ENCODE measurements at places on chromosomes 12 and 14.
A peak's percentile ranks its signal among the peaks of the same experiment; 100 is the strongest.

- DNase-seq: no peak
Observed at GRCh38 chr14:63011623-63012022, 33.6 kb downstream of the KCNH5 start.

DNA sequence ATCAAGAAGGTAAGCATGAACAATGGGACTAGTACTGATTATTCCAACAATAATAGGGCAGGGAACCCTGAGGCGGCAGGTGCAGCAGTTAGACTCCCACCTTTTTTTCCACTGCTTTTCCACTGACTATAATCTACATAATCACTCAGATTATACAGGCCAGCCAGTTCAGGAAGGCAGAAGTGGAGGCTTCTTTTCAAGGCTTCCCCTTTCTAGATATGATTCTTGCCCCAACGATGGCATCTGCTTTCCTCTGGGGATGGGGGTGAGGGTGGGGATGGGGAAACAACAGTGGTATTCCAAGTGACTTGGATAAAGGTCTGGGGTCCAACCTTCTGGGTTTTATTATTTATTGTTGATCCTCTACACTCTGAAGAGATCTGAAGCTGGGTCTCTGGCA, 331 bp downstream of the NCKAP1L start:
- no peak for DNase-seq

DNA sequence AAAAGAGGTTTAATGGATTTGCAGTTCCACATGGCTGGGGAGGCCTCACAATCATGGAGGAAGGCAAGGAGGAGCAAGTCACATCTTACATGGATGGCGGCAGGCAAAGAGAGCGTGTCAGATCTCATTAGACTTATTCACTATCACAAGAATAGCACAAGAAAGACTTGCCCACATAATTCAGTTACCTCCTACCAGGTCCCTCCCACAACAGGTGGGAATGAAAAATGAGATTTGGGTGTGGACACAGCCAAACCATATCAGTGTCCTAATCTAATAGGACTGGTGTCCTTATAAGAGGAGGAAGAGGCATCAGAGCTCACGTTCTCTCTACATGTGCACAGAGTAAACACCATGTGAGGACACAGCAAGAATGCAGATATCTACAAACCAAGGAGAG, 25.9 kb downstream of the DYRK2 start:
- DNase-seq: no peak

DNA sequence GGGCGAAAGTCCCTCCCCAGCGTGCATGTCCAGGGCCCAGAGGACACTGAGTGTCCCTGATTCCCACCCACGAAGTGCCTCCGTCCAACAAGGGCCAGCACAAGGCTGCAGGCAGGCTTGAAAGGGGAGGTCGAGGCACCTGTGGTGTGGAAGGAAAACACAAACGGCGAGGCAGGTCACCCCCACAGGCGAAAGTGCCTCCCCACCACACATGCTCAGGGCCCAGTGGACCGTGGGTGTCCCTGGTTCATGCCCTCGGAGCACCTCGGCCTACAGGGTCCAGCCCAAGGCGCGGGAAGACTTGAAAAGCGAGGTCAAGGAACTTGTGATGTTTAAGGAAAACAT, 370.4 kb downstream of the ALG10 start:
- DNase-seq: no peak

DNA sequence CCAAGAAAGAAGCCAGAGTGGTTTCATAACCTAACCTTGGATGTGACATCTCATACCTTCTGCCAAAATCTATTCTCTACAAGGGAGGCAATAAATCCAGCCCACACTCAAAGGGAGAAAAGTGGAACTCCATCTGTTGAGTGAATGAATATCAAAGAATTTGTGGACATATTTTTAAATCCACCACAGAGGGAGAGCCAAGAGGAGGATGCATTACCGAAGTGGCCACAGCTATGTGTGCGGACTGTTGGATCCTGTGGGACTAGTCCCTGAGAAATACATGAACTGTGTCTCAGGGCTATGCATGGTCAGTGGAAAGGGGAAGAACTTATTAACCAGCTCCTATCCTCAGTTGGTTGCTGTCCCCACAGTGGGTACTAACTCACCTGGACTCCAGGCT, 273.9 kb downstream of the NUAK1 start:
- no peak for DNase-seq

- no peak for DNase-seq
Observed at GRCh38 chr12:32854097-32854496, 42.5 kb downstream of the PKP2 start.

DNA sequence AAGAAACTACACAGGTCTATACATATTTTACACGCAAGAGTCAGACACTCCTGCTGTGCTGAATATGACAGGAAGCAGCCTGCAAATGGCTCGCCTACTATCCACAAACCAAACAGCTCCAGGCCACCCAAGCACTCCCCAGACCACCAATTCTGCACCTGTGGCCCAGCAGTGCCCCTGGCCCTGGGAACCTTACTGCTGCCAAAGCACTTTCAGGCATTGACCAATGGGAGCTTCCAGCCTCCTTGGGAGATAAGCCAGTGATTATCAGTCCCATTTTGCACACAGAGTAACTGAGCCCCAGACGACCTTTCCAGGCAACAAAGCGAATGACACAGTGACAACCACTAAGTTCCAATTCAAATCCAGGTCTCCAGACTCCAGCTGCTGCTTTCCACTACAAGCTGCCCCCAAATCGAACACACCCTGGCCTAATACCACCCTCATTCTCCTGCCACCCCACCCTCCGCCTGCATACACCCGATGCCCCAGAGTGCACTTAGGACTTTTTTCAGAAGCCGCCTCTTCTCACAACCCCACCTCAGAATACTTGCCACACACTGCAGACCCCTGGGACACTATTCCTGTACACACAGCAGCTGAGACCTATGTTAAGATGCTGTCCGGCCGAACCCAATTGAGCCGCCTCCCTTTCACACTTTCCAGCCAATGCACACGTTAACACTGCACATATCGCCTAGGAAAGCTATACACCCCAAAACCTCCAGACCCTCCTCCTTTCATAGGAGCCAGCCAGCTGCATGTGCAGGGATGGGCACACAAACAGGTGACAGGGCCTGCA, 126.1 kb upstream of the PRMT8 start:
- no peak for DNase-seq

- DNase-seq: no peak
Observed at GRCh38 chr12:26499979-26500640, 304.7 kb downstream of the SSPN start.

- DNase-seq: peak; percentile 18
Observed at GRCh38 chr12:10283027-10283426, 24.6 kb upstream of the KLRD1 start.

Measured in globus pallidus (tissue), 1 donor.